ENCODE measurements at places on chromosomes 4 and X.

GRCh38 chr4:74840936-74841509, 46.7 kb upstream of the BTC start:
- DNase-seq: no peak

GRCh38 chrX:64394059-64394873, 986 bp downstream of the MTMR8 start:
- no peak for DNase-seq

- peak; percentile 0 for DNase-seq
These were observed 141.0 kb upstream of the FAM47C start for GRCh38 chrX:36867143-36867542.

GRCh38 chr4:68337004-68337403, 12.9 kb downstream of the YTHDC1 start:
- DNase-seq: no peak

DNA sequence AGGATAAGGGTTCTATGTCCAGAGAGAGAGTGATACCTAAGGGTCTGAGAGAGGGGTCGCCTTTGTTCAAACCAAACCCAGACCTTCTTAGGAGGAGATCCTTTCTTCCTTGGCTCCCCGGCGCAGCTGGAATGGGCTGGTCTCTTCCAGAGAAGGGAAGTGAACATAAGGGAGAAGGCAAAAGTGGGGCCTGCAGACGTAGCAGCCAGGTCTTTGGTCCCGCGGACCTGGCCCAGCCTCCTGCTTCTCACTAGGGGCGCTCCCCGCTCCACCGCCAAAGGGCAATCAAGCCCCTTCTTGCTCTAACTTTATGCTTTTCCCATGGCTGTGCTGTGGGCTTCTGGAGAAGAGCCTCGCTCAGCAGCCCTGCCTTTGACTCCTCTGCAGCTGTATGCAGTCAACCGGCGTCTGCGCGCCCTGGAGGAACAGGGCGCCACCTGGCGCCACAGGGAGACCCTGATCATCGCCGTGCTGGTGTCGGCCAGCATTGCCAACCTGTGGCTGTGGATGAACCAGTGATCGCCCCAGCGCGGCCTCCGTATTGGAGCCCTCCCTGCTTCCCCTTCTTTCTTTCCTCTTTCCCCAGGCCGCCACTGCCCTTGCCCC, 6.5 kb downstream of the FATE1 start:
- no peak for DNase-seq

DNA sequence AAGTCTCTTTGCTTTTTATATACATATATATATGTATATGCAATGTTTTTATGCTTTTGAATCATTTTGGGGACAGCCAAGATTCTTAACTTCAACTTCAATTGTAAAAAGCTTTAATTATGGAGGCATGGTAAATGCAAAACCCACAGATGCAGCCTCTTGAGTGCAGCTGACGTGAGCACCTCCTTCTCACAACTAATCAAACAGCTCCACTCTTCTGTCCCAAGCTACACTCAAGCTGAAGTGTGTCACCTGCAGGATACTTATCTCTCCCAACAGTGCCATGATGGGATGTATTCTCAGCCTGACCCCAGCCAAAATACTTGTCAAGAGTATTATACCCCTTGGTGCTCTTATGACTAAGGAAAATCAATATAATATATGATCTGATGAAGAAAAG, 60.7 kb upstream of the BLTP1 start:
- DNase-seq: no peak

GRCh38 chr4:15805583-15806517, 27.7 kb downstream of the CD38 start:
- peak; percentile 16 for DNase-seq

GRCh38 chr4:20395160-20395773, 143.6 kb downstream of the SLIT2 start:
- no peak for DNase-seq

GRCh38 chr4:179626687-179627086, 2184.4 kb upstream of the AGA start:
- DNase-seq: no peak

- DNase-seq: no peak
These were observed 177.3 kb downstream of the PABPC4L start for GRCh38 chr4:134024251-134024650.

GRCh38 chr4:89245459-89245858, 62.1 kb downstream of the GPRIN3 start:
- DNase-seq: peak; percentile 25

- DNase-seq: no peak
These were observed 74.1 kb upstream of the MAOA start for GRCh38 chrX:43581888-43582539.

DNA sequence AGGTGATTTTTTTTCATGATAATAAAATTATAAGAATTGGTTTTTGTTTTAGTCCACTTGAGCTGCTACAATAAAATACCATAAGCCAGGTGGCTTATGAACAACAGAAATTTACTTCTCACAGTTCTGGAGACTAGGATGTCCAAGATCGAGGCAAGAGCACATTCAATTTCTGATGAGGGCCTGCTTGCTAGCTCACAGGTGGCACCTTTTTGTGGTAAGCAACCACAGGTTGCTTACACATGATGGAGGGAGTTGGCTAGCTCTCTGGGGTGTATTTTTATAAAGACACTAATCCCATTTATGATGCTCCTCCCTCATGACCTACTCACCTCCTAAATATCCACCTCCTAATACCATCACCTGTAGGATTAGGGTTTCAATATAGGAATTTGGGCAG, 1248.5 kb upstream of the TENM3 start:
- no peak for DNase-seq
